ENCODE measurements at places on chromosomes 12 and 14.

- DNase-seq = no peak
These were observed 1.1 kb downstream of the LIN52 start for GRCh38 chr14:74085828-74086227.

DNA sequence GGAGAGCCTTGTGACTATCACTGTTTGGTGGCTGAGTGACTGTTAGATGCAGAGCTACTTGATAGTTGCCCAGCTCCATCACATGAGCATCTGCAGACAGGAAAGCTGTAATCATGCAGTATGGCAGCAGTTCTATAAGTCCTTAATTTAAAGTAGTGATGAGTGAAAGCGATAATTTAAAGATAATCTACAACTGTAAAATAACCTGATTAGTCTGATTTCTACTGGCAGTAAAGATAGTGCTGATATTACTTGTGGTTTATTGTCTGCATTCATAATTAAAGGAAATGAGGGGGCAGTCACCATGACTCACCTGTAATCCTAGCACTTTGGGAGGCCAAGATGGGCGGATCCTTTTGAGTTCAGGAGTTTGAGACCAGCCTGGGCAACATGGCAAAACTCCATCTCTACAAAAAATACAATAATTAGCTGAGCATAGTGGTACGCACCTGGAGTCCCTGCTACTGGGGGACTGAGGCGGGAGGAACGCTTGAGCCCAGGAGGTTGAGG is 41.2 kb upstream of the PLEKHD1 start:
- no peak for DNase-seq

DNA sequence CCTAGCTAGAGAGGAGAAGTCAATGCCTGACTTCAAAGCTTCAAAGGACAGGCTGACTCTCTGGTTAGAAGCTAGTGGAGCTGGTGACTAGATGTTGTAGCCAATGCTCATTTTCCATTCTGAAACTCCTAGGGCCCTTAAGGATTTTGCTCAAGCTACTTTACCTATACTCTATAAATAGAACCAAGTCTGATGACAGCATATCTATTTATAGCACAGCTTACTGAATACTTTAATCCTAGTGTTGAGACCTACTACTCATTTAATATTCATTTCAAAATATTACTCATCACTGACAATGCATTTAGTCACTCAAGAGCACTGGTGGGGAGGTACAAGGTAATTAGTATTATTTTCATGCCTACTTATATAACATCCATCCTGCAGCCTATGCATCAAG is 137.2 kb upstream of the PELI2 start:
- no peak for DNase-seq

GRCh38 chr12:104751120-104751519 is 207.0 kb downstream of the SLC41A2 start:
- no peak for DNase-seq

GRCh38 chr14:75845136-75845804 is 136.5 kb downstream of the TGFB3 start:
- DNase-seq = no peak

- DNase-seq = no peak
These were observed 12.9 kb upstream of the EMP1 start for GRCh38 chr12:13183620-13184019.

DNA sequence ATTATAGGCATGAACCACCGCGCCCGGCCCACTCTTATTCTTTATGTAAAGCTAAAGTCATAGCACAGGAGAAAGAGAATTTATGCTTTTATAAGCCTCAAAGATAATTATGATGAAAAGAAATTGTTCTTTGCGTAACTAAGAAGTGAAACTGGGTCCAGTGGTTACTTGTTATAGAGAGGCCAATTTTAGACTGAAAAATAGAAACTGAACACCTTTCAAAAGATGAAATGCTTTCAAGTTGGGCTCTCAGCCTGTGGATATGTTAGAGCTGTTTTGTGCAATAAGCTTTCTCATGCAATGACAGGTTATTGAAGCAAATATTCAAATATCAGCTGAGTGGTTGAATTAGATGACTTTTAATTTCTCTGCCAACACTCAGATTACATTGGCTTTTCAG is 7.9 kb downstream of the TMEM253 start:
- no peak for DNase-seq

- no peak for DNase-seq
These were observed 773 bp downstream of the GMPR2 start for GRCh38 chr14:24233538-24233866.

GRCh38 chr12:107093417-107094182 is at the start of gene CRY1:
Gene CRY1, minus strand, starts transcription at chr12:107093549. Its CDS starts 588 bp downstream, at chr12:107092961.
- DNase-seq = peak; percentile 88

DNA sequence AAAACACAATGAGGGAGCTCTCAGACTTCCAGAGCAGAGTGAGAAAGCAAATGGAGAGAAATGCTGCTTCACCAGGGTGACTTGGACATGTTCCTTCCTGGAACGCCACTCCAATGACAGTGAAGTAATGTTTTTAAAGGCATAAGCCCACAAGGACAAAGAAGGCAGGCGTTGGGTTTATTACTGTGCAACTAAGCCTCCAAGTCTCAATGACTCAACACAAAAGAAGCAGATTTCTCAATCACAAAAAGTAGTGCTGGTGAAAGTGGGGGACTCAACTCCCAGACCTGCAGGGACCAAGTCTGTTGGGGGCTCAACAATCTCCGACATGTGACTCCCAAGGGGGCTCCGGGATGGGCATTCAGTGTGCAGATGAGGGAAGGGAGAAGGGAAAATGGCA is 505.2 kb downstream of the BCL11B start:
- no peak for DNase-seq

DNA sequence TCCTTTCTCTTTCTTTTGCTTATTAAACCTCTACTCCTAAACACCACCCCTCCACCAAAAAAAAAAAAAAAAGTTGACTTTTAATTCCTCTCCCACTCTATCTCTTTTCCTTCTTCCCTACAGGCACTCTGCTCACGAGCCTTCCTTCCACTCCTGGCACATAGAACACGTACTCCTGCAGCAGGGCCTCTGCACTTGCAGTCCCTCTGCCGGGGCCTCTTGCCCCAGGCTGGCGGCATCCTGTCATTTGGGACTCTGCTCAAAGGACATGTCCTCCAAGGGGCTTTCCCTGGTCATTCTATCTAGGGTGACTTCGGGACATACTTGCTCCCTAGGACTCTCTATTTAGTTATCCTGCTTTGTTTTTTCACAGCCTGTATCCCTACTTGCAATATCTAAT is 7.7 kb downstream of the FOS start:
- DNase-seq = no peak

DNA sequence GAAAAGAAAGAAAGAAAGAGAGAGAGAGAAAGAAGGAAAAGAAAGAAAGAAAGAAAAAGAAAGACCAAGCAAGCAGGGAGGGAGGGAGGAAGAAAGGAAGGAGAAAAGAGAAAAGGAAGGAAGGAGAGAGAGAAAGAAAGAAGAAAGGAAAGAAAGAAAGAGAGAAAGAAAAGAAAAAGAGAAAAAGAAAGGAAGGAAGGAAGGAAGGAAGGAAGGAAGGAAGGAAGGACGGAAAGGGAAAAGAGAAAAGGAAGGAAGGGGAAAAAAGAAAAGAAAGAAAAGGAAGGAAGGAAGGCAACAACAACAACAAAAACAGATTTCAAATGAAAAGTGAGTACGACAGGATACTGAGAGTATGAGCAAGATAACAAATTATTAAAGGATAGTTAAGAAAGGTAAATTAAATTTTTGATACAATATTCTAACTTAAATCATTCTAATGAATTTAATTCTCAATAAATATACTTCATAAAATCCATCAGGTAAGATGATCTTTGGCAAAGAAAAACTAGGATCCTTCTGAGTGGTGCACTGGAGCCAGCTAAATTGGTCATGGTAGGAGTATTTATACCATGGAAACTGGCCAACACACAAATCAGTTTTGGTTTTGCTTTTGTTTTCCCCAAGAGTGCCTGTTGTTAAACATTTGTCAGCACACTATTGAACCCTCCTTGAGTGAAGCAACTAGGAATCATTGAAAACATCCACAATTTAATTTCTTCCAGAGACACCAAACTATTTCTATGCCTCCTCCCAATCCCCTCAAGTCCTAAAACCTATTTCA is 56.1 kb upstream of the DYRK2 start:
- peak; percentile 6 for DNase-seq

DNA sequence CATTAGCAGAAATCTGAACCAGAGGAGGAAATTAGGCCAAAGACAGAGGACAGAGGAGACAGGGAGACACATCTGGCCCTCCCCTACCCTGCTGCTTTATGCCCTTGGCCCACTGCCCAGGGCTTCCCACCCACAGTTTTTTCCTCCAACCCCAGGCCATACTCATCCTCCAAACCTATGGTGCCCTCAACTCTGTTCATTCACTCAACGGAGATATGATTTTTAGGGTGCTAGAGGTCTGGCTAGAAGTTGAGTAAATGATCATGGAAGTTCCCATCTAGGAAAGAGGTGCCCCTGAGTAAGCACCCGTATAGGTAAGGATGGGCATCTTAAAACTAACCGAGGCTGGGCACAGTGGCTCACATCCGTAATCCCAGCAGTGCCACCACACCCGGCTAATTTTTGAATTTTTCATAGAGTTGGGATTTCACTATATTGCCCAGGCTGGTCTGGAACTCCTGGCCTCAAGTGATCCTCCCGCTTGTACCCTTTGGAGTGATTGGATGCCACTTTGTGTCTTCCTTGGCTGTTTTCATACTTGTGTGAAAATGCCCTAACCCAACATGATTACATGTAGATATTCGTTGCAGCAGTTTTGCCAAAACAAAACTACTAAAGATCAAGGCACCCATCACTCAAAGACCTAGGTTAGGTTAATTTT is 4.4 kb downstream of the KRT18 start:
- DNase-seq = no peak

DNA sequence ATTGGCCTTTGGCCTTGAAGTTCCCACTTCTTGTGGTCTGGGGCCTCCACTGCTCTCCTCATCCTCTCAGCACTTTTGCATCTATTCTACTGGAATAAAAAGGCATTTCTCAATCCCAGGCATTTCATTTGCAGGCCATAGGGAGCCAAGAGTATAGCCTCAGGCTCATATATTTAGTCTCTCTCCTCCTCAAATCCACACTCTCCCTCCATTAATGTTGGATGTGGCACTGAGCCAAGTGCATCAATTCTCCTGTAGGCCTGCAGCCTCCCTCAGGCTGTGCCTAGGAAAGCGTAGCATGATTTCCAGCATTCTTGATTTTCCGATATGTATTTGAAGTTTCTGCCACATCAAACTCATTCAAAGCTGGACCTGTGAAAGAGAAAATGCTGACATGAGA is 211.5 kb upstream of the CPNE8 start:
- DNase-seq = no peak

DNA sequence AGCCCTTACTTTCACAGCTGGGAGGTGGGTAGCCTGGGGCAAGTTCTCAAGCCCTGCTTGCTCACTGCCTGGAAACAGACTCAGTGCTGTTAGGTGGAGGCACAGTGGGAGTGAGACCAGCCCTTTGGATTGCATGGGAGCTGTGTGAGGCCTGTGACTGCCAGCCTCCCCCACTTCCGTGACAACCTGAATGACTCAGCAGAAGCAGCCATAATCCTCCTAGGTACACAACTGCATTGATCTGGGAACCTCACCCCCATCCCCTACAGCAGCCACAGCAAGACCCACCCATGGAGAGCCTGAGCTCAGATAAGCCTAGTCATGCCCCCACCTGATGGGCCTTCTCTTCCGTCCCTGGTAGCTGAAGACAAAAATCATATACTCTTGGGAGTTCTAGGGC is 26.4 kb downstream of the ALG10 start:
- DNase-seq = no peak

GRCh38 chr14:22544881-22545420 is 44.1 kb downstream of the DAD1 start:
- DNase-seq = no peak

DNA sequence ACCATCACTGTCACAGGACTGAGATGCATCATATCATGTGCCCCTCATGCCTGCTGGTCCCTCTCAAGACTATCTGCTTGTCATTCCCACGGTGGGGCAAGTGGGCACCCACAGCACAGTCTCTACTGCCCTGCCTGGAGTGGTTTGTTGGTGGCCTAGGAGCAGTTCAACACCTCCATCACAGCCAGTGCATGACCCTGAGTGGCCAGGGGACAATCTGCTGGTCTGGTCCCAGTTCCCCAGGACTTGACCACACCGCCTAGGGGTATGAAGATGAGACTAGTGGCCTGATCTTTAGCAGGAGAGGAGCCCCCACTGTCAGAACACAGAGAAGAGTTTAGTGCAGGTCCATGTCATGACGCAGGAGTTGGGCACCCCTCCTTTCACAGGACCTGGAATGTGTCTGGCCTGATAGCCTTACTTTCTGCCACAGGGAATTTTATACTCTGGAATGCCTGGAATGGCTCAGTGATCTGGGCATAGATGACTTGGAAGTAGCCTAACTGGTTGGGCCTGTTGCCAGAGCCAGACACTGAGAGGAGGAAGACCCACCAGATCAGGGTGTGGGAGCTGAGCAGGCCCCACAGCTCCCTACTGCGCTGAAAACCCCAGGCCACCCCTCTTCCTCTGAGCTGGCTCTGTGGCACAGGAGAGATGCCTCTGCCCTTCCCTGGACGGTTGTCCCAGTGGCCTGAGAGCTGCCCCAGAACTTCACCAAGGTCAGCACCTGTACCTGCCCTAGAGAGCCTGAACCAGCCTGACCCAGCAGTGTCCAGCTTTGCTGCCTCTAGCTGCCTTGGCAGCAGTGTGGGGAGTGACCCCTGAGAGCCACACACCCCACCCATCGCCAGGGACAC is 83.3 kb downstream of the PUS7L start:
- DNase-seq = no peak

- no peak for DNase-seq
These were observed 47.1 kb upstream of the CLEC14A start for GRCh38 chr14:38302966-38303365.

DNA sequence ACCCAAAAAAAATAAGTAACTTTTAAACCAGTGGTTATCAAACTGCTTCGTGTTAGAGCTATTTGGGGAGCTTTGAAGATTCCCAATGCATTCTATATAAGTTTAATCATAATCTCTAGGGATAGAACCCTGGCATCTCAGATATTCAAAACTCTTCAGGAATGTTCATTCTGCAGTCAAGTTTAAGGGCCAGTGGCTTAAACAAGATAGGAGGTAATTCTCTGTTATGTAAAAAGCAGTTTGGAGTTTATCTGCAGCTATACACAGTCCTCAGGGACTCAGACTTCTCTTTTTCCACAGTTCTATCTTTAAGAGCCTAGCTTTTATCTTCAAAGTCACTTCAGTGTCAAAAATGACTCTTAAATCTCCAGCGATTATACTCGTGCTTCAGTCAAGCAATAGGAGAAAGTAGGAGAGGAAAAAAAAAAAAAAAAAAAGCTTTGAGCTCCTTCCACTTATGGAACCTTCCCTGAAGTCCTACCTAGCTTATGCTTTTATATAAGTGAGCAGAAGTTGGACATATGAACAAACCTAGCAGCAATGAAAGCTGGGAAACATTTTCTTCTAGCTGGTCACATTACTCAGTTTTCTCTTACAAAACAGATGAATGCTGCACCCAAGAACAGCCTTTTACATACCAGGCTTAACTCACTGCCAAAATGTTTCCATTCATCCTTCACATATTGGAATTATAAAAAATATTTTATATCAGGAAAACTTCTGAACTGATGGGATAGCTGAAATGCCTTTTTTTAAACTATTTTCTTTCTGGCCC is 302.8 kb downstream of the FSCB start:
- DNase-seq = peak; percentile 15

Measured in HTR-8/SVneo (cell line).